Dermis microvascular lymphatic vessel endothelial cell (primary cell): ENCODE measurements at places on chromosomes 3 and 15. TPM values are rescaled to one million over a fixed set of nuclear protein-coding genes. Genes with fewer than 3 reads are reported as not detected.

DNA sequence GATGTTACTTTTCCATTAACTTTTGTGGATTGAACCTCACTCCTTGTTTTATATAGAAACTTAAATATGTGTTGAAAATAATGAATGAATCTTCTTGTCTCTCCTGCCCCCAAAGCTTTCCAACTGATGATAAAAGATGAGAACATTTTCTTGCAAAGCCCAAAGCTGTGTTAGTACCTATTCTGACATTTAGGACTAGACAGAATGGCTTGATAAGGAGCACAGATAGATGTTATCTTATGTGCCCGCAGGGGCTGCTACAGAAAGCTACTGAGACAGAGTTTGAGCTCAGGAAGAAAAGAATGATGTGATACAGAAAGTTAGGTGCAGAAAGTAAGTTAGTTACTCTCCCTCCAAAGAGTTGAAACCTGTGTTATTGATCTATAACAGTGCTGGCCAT, 109.4 kb upstream of the ATP11B start:
- no peak for DNase-seq

- no peak for DNase-seq
Measured at GRCh38 chr15:90202929-90203328, 1.8 kb downstream of the SEMA4B start.

GRCh38 chr15:59847968-59848367, 156.1 kb upstream of the FOXB1 start:
- no peak for DNase-seq

DNA sequence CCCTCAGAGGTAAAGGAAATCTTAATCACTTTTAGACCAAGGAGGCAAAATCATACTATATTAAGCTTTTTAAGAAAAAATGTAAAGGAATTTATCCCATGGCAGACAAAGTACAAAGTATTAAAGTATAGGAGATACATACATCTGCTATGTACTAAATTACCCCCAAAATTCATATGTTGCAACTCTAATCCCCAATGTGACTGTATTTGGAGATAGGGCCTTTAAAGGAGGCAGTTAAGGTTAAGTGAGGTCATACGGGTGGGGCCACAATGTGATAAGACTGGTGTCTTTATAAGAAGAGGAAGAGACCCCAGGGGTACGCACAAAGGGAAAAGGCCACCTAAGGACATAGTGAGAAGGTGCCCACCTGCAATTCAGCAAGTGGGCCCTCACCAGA, 657.0 kb upstream of the ADAMTS9 start:
- DNase-seq = no peak

GRCh38 chr3:71906976-71907375, 122.0 kb upstream of the PROK2 start:
- DNase-seq = no peak

- DNase-seq = peak; percentile 30
Measured at GRCh38 chr15:35557544-35557943, 11.6 kb upstream of the DPH6 start.

GRCh38 chr3:115325539-115325938, 178.5 kb upstream of the ZBTB20 start:
- DNase-seq = peak; percentile 49

GRCh38 chr3:22979581-22979980, 223.5 kb upstream of the UBE2E2 start:
- DNase-seq = no peak

DNA sequence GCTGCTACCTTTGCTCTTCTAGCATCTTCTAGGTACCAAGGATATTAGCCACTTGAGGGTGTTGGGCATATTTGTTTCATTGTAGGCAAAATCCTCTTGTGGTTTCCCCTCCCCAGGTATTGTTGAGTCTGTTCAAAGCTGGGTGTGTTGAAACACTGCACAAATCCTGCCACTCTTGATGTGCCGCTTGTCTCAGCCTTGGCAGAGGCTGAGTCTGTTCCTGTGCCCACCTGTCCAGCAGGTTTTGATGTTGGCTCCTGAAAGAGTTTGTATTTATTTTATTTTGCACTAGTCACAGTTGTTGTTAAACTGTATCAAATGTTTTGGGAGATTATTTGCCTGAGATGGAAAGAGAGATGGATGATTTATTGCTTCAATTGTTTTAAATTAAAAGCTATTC, 136.2 kb downstream of the USP13 start:
- DNase-seq = no peak

DNA sequence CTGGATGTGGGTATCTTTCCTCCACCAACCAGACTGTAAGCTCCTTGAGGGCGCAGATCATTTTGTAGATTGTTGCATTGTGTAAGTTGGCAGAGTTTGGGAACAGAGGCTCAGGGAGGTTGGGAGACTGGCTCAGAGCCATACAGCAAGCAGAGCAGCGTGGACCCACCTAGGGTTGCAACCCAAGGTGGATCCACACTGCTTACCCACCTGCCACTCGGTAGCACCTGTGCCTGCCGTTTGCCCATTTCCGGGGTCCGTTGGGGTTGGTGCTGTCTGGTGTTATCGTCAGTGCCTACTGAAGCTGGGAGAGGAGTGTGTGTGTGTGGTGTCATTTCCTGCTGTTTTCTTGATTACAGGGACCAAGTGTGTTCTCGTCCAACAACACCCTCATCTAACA, 19.0 kb downstream of the SMAD6 start:
- DNase-seq = no peak

DNA sequence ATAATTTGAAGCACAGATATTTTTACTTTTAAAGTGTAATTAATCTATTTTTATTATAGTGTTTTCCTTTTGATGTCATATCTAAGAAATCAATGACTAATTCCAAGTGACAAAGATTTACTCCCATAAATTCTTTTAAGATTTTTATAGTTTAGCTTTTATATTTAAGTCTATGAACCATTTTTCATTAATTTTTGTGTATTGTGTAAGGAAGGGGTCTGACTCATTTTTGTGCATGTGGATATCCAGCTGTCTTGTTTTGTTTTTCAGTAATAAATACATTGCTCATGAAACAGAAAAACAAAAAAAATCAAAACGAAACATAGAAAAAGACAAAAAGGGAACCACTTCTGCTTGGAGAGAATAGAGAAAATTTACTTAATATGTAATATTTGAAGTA, 145.1 kb downstream of the EPHA6 start:
- no peak for DNase-seq

- no peak for DNase-seq
Measured at GRCh38 chr3:36132214-36132613, 248.1 kb upstream of the STAC start.

DNA sequence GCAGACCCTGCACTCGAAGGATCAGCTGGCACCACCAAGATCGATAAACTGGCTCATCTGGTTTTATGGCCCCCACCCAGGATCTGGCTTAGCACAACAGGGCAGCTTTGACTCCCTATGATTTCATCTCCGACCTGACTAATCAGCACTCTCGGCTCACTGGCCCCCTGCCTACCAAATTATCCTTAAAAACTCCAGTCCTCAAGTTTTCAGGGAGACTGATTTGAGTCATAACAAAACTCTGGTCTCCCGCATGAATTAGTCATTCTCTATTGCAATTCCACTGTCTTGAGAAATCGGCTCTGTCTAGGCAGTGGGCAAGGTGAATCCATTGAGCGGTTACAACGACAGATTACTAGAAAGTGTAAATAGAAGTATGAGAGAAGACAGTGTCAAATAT, 521.9 kb upstream of the RGMA start:
- no peak for DNase-seq

DNA sequence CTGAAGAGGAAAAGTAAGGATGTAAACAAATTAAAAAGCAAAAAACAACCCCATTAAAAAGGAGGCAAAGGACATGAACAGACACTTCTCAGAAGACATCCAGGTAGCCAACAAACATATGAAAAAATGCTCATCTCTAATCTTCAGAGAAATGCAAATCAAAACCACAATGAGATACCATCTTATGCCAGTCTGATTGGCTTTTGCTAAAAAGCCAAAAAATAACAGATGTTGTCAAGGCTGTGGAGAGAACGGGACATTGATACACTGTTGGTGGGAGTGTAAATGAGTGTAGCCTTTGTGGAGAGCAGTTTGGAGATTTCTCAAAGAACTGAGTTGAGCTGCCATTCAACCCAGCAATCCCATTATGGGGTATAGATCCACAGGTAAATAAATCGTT, 18.6 kb upstream of the RGMA start:
- DNase-seq = no peak

GRCh38 chr3:24616110-24616829, 121.6 kb upstream of the THRB start:
- DNase-seq = no peak

DNA sequence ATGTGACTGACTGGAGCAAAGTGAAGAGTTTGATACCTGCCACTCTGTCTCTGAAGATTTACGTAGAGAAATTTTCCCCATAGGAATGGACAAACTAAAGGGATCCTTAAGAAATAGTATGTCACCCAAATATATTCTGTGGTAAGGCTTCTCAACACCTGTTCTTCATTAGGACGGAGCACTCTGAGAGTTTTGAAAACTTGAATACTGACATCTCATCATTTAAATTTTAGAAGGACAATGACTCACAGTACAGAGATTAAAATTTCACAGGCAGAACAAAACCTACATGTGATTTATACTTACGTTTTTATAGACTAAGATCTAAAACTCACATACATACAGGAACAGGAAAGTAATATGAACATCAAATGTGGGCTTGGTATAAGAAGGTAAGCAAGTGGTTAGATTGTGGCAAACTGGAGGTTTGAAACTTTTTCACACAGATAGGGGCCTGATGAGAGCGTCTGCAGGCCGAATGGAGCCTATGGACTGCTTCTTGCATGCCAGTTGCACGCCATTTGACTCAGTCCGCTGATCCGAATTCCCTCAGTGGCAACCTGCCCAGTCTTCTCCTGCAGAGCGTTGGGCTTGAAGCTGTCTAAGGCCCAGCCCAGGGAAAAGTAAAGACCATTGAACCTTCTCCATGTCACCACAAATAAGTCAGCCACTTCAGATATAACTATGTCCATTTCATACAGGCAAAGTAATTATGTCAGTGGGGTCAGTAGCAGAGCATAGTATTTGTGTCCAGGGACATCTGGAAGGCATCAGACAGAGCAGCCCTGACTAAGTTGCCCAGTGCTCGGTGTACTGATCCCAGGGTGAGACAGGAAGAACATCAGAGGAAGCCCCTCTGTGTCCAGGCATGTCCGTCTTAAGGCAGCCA, 45.7 kb downstream of the ZBTB38 start:
- no peak for DNase-seq

DNA sequence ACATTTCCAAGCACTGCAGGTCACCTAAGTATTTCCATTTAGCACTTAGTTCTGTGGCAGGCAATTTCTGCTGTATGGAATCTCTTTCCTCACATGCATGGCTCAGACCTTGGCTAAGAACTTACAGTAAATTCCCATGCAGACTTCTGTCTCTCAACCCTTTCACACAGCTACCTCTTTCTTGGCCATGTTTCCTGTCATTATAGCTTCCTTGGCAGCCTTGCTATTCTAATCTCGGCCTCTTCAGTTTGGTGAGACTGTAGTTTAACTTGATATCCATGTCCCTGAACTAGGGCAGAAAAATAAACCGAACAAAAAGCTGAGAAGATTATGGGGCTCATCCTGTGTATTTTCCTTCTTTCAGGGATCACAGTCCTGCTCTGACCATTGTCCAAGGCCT, 96.0 kb downstream of the SPATA16 start:
- DNase-seq = peak; percentile 11

DNA sequence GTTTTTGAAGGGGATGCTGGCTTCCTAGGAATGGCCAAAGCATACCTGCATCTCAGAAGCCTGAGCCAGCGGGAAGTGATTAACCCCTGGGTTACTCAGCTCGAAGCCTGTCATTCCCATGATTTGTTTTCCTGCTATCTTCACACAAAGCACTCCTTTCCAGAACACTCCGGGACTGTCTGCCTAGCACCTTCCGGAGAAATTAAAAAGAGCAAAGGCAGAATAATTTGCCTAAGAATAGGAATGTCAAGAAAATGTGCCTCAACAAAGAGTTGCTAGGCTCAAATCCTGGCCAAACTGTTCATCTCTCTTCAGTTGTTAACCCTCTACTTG, 34.1 kb downstream of the TPM1 start:
- DNase-seq = no peak

GRCh38 chr3:108387063-108387462, 90.7 kb downstream of the HHLA2 start:
- DNase-seq = no peak

DNA sequence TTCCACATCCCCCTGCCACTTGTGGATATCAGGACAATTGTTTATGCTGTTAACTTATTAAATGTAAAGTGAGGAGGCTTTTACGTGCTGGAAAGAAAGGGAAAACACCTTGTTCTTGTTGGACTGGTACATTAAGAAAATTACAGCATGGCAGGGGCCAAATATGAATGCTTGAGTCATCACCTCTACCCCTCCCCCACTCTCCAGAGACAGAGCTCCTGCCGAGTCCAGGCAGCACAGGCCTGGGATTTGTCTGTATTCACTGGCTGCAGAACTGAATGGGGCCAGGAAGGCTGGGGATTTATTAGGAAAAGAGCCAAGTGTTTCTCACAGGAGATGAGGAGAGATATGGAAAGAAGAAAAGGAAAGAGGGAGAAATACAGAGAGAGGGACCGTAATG, 308.9 kb downstream of the EPHB1 start:
- no peak for DNase-seq

DNA sequence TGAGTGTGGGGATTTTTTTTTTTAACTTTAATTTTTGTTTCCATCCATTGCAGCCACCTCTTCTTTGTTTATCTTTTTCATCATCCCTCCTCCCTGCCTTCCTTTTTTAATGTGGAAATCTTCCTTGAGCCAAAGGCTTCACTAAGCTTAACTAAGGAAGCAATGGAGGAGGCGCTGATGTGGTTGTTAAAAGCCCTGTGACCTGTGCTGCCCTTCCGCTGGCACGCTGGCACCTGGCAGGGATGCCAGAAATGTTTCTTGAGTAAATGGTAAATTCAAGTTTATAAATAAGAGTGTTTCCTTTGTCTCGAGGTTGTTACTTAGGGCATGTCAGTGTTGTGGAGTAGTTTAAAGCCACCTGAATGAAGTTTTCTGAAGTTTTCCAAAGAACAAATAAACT, 69.4 kb downstream of the CRTC3 start:
- DNase-seq = no peak

GRCh38 chr15:90436952-90437351, 48.9 kb downstream of the IQGAP1 start:
- no peak for DNase-seq

- no peak for DNase-seq
Measured at GRCh38 chr3:45946875-45947274, 3.6 kb downstream of the CXCR6 start.

GRCh38 chr3:50251220-50251619, 15.2 kb downstream of the GNAI2 start:
- peak; percentile 82 for DNase-seq

- DNase-seq = no peak
Measured at GRCh38 chr15:86541540-86541939, 461.9 kb downstream of the AGBL1 start.

GRCh38 chr15:48570822-48571221, 74.7 kb downstream of the FBN1 start:
- no peak for DNase-seq

Gene KLF13
- 21.4 and 33.6 TPM in 2 replicates for total RNA-seq

Gene ASB14
- total RNA-seq = not detected in 2 replicates

Gene DNASE1L3
- total RNA-seq = 3.0 and 6.4 TPM in 2 replicates

Gene BBS4
- total RNA-seq = 6.8 and 7.3 TPM in 2 replicates

Gene ZDHHC23
- total RNA-seq = 10.5 and 18.0 TPM in 2 replicates

Gene CRYBG3
- 15.4 and 17.3 TPM in 2 replicates for total RNA-seq

Gene HRG
- not detected in 2 replicates for total RNA-seq

Gene VILL
- 2.2 and 4.0 TPM in 2 replicates for total RNA-seq

Gene GABRR3
- not detected in 2 replicates for total RNA-seq

Gene LRRC34
- total RNA-seq = 0.76 and 3.1 TPM in 2 replicates

Gene SNX22
- under 0.01 TPM in 2 replicates for total RNA-seq

Gene LNP1
- total RNA-seq = 0.63 and 0.77 TPM in 2 replicates

Gene ADGRG7
- not detected in 2 replicates for total RNA-seq

Gene TMPRSS7
- not detected in 2 replicates for total RNA-seq

Gene ZNF280D
- 15.3 and 20.4 TPM in 2 replicates for total RNA-seq

Gene SPINK8
- not detected in 2 replicates for total RNA-seq
